ENCODE measurements at places on chromosomes 5 and 9. TPM values are rescaled to one million over a fixed set of nuclear protein-coding genes. Genes with fewer than 3 reads are reported as not detected.

CCL28 gene
- total RNA-seq, result 13.0 TPM

PCDHGA7 gene
- total RNA-seq, result 6.3 TPM

FAM81B gene
- total RNA-seq, result not detected

DCTN4 gene
- total RNA-seq, result 64.5 TPM

WDR31 gene
- total RNA-seq, result 3.7 TPM
